ENCODE measurements at places on chromosomes 1 and 21.

GRCh38 chr1:18997508-18997907, 41.0 kb upstream of the IFFO2 start:
- no peak for DNase-seq

- DNase-seq, result no peak
Measured at GRCh38 chr1:57232500-57232899, 191.4 kb downstream of the DAB1 start.

GRCh38 chr1:153542956-153543711, 2.4 kb upstream of the S100A5 start:
- DNase-seq, result no peak

- no peak for DNase-seq
Measured at GRCh38 chr1:119732465-119733168, 20.9 kb downstream of the PHGDH start.

DNA sequence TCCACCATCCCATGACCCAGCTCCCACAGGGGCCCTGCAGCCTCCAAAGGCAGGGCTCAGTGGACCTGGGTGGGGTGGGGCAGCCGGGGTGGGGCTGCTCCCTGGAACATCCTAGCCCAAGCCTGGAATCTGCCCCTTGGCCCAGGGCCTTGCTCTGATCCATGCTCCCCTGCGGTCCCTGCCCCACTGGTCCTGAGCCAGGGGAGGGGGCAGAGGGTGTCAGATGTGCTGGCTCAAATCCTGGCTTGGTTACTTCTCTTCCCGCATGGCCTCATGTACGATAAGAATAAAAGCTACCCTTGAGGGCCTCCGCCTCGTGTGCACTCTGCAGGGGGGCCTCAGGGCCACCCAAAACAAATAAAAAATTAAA, 819 bp downstream of the SLC25A34 start:
- no peak for DNase-seq

- DNase-seq, result no peak
Measured at GRCh38 chr1:86811142-86811924, 102.6 kb downstream of the SELENOF start.

- no peak for DNase-seq
Measured at GRCh38 chr1:179955731-179956130, 1.1 kb downstream of the CEP350 start.

- DNase-seq, result no peak
Measured at GRCh38 chr21:31343680-31344480, at the start of gene TIAM1. TSS of gene TIAM1 (minus strand) at chr21:31344261. CDS start at chr21:31266972, 77,289 bp downstream.

DNA sequence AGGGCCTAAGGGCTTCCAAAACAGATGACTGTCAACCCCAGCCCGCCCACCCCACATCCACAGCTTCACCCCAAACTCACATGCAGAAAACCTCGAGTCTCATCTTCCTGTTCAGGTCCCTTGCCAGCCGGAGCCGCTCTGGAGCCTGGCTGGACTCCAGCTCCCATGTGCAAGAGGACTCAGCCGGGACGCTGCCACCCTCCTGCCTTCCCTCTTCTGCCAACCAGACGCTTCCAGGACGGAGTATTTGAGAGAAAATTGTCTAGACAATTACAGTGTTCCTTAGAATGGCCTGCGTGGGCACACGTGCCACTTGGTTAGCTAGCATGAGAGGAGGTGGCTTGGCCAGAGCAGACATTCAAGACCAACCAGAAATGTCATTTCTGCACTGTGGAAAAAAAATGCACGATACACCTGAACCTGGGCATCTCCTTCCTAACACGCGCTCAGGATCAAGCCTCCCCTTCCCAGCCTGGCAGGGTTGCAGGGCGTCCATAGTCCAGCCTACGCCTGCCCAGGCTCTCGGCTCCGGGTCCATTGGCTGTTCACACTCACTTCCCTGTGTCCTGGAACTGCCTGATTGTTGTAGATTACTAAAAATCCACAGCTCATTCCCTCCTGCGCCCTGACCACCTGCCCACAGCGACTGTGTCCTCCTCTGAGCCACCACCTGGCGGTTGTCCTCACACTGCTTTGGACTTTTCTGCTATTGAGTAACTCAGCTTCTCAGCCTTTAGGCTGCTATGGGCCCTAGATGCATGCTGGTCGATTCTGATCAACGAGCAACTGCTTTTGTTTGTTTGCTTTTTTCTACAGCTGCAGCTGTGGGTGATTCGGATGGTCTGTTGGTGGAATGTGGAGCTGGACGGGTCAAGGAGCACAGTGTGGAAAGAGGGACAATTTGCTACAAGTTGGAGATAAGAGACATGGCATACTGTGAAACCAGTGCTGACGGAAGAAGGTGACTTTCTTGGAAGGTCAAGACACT, at the start of gene CLDN14:
Gene CLDN14 (minus strand): TSS at position 708 of the 988 bp plus-strand sequence. CDS start 18,427 bp downstream, outside the sequence.
- DNase-seq, result no peak

DNA sequence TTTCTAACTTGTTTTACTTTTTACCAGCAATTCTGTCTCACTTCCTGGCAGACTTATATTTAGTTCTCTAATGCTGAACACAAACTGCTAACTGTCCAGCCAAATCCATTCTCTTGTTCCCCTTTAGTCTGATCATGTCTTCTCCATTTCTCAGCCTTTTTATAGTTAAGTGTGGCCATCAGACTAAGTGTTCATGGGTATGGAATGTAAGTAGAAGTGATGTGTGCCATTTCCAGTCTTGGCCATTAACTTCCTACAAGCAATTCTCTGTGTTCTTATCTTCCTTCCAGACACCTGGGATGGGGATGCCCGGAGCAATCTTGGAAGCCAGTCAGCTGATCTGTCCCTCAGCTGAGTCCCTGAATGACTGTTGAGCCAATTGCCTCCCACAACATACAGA, 165.8 kb downstream of the ST6GALNAC3 start:
- DNase-seq, result no peak

DNA sequence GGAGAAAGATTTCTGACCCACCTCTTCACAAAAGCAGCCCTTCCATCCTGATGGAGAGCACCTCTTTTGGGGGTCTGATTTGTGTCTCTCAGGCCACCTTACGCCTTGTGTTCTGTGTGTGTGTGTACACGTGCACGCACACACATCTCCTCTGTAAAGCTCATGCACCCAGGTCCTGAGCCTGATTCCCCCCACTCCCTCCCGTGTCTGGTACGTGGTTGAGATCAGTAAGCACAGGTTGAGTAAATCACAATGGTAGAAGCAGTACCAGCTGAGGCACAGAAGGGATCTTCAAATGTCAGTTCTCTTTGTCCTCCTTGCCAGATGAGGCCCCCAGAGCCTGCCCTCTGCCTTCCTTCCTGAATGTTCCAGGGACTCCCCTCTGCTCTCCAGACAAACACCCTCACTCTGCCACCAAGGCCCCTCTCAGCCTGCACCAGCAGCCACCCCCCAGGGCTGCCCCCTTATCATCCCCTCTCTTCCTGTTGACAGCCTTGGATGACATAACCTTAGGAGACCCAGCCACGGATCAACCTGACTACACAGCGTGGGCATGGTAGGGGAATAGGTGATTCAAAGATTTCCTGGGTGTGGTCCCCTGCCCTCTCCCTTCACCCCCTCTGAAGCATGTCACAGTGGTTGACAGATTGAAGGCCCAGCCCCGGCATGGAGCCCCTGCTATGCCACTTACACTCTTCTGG, 112.8 kb downstream of the HIVEP3 start:
- DNase-seq, result no peak

DNA sequence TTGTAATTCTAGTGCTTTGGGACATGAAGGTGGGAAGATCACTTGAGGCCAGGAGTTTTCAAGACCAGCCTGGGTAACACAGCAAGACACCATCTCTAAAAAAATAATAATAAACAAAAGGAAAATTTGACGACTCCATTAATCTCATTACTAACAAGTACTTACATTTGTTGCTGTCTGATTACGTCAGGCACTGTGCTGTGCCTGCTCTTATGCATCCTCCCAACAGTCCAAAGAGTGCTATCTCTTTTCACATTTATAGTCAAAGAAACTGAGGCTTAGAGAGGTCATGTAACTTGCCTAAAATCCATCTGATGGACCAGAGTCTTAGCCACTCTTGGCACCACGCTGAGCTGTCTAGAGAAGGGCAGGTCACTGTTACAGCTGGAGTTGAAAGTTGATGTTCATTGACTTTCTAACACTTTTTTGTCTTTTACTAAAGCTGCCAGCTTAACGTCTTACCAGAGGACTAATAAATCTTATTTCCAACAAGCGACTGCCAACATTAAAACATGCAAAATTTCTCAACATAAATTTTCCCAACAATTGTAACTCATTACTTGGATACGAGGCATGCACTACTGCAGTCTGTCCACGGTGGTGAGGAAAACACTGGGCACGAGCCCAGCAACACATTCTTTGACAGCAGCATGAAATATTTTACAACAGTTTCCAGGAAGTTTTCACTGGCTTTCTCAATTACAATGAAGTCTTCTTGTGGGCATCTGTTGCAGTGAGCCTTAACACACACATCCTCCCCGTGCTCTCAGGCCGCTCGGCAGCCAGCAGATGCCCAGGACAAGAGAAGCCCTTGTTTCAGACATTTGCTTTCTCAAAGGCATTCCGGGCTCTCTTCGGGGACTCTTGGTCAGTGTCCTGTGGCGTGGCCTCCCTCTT, 262.9 kb upstream of the PROX1 start:
- DNase-seq, result no peak

- DNase-seq, result no peak
Measured at GRCh38 chr1:96979304-96980268, 258.0 kb downstream of the PTBP2 start.

DNA sequence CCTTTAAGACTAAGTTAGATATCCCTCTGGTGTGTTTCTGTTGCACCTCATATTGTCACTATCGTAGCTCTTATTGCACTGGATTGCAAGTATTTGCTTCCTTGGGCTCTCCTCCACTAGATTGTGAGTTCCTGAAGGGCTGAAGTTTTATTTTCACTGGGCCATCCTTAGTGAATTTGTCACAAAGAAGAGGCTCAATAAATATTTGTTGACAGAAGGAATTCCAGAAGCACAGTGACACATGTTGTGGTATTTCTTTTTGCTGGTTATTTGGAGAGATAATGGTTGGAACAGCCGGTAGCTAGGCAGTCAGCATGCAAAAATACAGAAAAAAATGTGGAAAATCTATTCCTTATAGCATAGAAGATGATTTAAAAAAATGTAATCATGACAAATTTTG, 129.9 kb upstream of the ZRANB2 start:
- DNase-seq, result no peak

GRCh38 chr1:205026181-205026580, 16.8 kb upstream of the CNTN2 start:
- no peak for DNase-seq

GRCh38 chr1:218634212-218634611, 289.1 kb downstream of the TGFB2 start:
- no peak for DNase-seq

- no peak for DNase-seq
Measured at GRCh38 chr21:31714741-31715365, 17.1 kb downstream of the SCAF4 start.

DNA sequence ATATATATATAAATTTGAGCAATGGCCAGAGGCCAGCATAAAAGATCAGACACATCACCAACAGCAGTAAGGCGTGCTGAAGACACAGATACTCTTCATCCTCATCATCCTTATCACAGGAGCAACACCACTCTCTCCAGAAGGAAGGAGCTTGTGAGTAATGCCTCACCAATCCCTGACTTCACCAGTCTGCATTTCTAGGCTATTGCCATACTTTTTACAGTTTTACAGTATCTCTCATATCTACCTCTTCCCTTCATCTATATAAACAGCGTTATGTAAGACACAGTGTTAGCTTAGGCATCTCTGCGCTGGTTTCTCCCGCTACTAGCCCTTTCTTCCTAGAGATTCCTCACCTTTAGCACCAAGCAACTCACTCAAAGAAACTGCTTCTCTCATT, 2.4 kb upstream of the ABL2 start:
- DNase-seq, result no peak

DNA sequence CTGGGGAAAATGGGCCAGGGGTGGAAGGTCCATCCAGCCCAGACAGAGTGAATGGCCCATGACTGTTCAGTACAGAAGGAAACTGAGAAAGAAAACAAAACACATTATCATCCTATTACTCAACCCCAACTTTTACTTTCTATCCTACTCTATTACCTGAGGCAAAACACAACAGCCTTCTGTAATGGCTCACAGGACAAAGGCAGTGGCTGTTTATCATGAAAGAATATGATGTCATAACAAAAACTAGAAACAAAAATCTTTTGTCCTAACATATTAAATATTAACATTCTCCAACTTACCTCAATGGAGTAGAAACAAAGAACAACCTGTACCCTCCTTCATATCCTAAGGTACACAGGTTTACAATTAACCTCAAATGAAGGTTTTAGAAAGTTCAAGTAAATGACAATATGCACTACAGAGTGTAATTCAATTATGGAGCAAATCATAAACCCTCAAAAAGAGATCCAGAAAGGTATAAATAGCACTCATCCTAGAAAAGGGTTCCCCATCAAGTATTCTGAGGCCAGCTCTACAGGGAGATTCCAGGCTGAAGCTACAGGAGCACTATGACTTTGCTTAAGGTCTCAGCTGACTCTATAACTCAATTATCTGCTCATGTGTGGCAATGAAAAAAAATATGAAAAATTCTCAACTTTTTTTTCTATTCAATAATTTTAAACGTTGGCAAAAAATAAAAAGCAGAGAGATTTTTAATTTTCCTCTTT, 15.1 kb downstream of the ELK4 start:
- DNase-seq, result no peak

GRCh38 chr1:1230656-1231399, 973 bp downstream of the SDF4 start:
- no peak for DNase-seq

DNA sequence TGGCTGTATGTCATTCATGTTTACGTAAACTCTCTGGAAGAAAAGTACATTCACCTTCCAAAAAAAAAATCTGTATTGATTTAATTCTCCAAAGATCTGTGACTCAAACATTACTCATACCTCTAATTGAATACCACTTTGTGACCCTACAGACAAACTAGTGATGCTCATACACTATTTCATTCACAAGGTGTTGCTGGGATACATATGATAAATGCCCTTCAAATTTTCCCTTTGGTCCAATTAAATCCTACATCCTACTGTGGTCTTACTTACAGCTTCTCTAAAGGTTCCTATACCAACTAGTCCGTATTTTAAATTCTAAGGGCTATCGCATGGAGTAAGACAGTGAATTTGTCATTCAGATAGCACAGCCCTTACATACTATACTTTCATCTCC, 26.8 kb upstream of the CADM3 start:
- no peak for DNase-seq

DNA sequence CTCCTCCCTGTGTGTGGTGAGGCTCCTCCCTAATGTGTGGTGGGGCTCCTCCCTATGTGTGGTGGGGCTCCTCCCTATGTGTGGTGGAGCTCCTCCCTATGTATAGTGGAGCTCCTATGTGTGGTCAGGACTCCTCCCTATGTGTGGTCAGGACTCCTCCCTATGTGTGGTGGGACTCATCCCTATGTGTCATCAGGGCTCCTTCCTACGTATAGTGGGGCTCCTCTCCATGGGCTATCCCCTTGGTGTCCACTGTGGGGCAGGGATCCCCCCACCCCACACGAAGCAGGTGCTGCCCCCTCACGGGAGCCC, 29.6 kb downstream of the PRSS38 start:
- no peak for DNase-seq

- no peak for DNase-seq
Measured at GRCh38 chr1:43569175-43569574, 38.5 kb downstream of the PTPRF start.

DNA sequence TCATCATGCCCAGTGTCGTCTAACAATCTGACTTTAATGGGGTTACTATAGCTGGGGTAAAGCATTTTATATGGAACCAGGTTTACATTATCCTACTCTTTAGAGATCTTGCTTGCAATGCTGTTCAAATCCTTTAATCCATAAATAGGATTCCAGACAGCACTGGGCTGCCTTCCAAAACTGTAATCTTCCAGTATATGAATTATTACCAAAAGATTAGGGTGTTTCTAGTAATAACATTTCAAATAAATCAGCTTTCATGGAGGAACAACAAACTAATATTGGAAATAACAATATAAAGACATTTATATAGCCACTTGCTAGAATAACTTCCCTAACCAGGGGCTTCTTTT, 88.6 kb upstream of the PLXNA2 start:
- no peak for DNase-seq

All from T-helper 1 cell (primary cell).